ENCODE measurements at places on chromosomes 4 and X. TPM values are rescaled to one million over a fixed set of nuclear protein-coding genes. Genes with fewer than 3 reads are reported as not detected.
A peak's percentile ranks its signal among the peaks of the same experiment; 100 is the strongest.

- no peak for DNase-seq
Observed at GRCh38 chr4:648579-649292, 23.4 kb downstream of the PDE6B start.

- no peak for DNase-seq
Observed at GRCh38 chr4:85736571-85736970, 261.6 kb downstream of the ARHGAP24 start.

DNA sequence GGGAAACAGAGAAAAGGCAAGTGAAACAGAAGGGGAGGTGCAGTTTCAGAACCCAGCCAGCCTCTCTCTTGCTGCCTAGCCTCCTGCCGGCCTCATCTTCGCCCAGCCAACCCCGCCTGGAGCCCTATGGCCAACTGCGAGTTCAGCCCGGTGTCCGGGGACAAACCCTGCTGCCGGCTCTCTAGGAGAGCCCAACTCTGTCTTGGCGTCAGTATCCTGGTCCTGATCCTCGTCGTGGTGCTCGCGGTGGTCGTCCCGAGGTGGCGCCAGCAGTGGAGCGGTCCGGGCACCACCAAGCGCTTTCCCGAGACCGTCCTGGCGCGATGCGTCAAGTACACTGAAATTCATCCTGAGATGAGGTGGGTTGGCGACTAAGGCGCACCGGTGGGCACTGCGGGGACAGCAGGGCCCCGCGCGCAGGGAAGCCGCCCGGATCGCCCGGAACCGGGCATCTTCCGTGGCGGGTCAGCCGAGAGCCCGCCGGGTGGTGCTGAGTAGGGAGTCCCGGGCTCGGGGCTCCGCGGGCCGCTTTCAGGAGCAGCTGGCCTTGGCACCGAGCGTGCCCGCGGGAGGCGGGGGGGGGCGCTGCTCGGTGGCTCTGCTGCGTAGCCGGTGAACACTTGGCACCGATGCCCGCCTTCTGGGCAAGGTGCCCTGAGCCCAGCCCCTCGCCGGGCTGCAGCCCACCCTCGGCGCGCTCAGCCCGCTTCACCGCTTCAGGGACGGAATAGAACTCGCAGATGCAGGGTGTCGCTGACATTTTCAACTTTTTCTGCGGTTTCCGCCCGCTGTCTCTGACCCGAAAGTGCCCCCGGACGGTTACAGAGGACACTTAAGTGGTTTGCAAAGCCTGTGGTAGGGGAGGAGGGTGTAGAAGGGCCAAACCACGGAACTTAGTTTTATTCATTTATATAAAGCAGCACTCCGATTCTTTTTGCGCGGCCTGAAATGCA, at the start of gene CD38:
Gene CD38 (plus strand): TSS at position 40 of the 953 bp plus-strand sequence. CDS start 87 bp downstream, at position 127.
- peak; percentile 35 for DNase-seq

GRCh38 chr4:117137145-117137544, 51.8 kb upstream of the TRAM1L1 start:
- no peak for DNase-seq

DNA sequence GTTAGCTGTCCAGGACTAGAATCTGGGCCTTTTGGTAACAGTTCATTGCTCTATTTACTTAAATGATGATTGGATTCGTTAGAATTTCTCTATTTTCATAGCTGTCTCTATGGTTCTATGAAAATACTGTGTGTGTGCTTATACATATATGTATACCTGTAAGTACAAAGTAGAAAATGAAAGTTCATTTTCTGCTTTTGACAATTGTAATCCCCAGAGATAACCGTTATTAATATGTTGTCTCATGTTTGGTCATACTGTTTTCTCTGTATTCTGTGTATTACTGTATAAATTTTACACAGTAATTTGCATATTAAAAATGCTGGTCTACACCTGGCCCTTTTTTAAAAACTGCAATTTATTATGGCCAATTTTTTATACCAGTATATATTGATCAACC, 55.4 kb downstream of the CLCN3 start:
- DNase-seq = no peak

DNA sequence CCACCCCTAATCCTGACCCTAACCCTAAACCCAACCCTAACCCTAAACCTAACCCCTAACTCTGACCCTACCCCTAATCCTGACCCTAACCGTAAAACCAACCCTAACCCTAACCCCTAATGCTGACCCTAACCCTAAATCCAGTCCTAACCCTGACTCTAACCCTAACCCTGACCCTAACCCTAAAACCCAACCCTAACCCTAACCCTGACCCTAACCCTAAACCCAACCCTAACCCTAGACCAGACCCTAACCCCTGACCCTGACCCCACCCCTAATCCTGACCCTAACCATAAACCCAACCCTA, 708 bp upstream of the PCGF3 start:
- no peak for DNase-seq

- peak; percentile 35 for DNase-seq
Observed at GRCh38 chr4:137543198-137543597, 10.9 kb upstream of the PCDH18 start.

- no peak for DNase-seq
Observed at GRCh38 chr4:19969492-19969891, 282.2 kb upstream of the SLIT2 start.

GRCh38 chrX:41337140-41337539, 3.2 kb downstream of the DDX3X start:
- DNase-seq = no peak

GRCh38 chrX:13023567-13023966, 20.9 kb downstream of the FAM9C start:
- DNase-seq = no peak

The RPL34 gene
- 1,253 TPM for total RNA-seq

DNA sequence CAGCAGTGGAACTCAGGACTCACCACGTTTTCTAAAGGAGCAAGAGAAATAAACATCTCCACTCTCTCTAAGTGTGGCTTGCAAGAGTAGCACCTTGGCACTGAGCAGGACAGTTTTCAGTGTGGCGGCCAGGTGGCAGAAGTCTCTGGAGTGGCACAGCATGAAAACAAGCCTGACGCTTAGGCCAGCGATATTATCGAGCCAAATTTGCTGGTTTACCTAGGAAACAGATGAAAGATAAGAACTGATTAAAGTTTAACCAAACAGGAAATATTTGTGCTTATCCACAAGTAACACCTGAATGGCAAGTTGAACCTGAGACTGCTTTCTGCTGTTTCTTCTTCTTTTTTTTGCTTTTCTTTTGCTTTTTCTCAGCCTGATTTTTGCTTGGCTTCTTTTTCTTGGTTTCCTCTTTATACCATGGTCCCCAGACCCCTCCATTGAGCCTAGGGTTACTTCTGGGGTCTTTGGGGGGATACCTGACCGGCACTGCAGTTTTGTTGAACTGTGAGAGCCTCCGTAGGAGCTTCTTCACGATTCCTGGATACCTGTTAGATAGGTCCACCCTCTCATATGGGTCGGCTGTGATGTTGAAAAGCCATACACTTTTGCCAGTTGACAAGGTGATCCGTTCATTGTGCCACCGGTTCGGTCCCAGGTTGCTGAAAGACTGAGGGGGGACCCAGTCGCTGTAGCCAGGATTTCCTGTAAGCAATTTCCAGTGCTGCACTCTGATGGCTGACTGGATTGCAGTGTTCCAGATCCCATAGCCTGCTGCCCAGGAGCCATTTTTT, 77.3 kb downstream of the ARSJ start:
- no peak for DNase-seq

- DNase-seq = no peak
Observed at GRCh38 chrX:72117636-72118210, 14.0 kb downstream of the RTL5 start.

GRCh38 chrX:9847071-9847470, 60.8 kb downstream of the SHROOM2 start:
- no peak for DNase-seq

DNA sequence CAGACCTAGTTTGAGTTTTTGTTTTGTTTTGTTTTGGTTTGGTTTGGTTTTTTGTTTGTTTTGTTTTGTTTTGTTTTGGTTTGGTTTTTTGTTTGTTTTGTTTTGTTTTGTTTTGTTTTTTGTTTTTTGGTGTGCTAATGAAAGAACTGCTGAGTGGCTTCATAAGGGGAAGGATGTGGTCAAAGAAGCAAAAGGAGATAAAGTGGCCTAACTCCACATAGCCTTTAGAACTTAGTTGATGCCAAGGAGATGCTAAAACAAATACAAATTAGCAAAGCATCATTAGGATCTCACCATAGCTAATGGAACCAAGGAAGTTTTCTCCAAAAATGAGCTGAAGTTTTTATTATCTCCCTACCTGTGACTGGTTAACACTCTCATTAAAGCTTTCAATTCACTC, 44.6 kb upstream of the TMEM164 start:
- no peak for DNase-seq

- DNase-seq = no peak
Observed at GRCh38 chr4:39840027-39840426, 137.7 kb downstream of the PDS5A start.

DNA sequence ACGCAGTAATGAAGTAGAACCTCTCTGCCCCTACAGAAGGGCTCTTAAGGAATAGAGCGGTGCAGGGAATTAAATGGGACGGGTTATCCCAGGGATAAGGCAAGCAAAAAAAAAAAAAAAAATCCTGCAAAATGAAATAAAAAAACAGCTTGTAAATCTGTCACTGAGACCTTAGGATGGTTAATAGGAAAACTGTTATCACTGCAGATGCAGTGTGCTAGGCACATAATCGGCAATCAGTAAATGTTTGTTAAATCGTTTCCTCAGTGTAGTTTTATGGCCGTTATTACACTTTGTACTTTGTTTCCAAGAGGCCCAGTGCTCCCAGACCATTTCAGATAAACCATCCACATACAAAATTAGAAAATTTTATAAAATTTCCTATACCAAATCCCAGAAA, 1.0 kb downstream of the HNRNPH2 start:
- DNase-seq = no peak

- no peak for DNase-seq
Observed at GRCh38 chrX:13380211-13380610, 60.4 kb upstream of the ATXN3L start.

DNA sequence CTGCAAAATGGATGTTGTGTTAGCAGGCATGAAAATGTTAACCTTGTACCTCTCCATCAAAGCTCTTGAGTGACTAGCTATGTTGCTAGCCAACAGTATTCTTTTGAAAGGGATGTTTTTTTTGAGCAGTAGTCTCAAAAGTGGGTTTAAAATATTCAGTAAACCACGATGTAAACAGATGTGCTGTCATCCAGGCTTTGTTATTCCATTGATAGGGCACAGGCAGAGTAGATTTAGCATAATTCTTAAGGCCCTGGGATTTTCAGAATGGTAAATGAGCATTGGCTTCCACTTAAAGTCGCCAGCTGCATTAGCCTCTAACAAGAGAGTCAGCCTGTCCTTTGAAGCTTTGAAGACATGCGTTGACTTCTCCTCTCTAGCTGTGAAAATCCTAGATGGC, 18.4 kb downstream of the FGF2 start:
- DNase-seq = no peak

GRCh38 chr4:67701517-67701850, 529 bp upstream of the UBA6 start:
- no peak for DNase-seq

- DNase-seq = peak; percentile 9
Observed at GRCh38 chrX:27918799-27919198, 62.5 kb downstream of the DCAF8L1 start.

DNA sequence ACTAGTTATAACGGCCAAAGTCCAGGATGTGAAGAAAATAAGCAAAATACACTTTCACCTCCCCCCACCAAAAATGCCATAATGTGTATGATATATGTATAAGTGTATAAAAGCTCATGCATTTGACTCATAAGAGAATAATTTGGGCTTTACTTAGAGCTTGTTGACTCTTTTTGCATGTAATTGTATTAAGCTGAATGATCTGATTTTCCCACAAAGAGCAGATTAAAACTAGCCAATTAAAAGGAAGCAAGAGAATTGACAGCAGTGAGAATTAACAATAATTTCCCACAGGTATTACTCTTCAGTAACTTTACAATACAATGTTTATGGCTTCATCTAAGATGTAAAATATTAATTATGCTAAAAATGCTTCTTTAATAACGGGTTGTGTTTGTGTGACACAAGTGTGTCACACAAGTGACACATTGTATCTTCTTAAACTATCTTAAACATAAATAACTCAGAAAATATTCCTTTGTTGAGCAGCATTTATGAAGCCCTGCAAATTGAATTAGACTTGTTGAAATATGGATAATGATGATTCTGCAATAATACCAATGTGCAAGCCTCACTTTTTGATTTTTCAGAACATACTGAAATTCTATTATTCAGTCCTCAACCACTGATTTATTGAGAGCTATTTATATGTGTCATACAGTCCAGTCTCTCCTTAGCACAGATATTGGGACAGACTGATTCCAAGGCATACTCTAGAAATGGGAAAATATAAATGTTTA, 134.5 kb downstream of the SLIT2 start:
- no peak for DNase-seq

The ZNF275 gene
- 9.8 TPM for total RNA-seq

The MAGEA9B gene
- 0.35 TPM for total RNA-seq

GRCh38 chr4:141486375-141486997, 149.9 kb upstream of the IL15 start:
- no peak for DNase-seq

DNA sequence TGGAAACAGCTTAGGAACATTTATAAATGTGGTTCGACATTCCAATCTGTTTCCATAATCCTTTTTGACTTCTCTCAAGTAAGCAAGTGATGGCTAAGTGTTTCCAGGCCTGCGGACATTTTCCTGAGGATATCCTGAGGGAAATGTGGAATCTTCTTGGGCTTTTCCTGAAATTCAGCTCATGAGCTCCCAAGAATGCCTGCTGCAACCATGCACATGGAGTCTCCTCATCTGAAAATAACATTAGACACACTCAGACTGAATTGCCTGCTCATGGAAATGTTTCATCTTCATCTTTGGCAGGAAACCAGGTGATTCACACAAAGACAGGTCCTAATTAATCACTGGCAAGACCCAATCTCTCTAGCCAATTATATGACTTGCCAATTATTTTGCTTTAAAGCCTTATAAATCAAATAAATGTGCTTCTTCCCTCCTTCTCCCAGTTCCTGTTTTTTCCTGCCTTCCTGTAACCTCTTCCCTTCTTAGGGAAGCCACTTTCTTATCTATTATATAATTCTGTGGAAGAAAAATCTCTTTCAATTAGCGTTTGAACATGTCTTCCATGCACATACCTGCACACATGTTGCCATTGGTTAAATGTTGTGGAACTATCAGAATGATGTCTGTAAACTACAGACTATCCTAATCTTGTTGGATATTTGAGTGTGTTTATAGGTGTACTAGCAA, 104.6 kb upstream of the MXRA5 start:
- no peak for DNase-seq

DNA sequence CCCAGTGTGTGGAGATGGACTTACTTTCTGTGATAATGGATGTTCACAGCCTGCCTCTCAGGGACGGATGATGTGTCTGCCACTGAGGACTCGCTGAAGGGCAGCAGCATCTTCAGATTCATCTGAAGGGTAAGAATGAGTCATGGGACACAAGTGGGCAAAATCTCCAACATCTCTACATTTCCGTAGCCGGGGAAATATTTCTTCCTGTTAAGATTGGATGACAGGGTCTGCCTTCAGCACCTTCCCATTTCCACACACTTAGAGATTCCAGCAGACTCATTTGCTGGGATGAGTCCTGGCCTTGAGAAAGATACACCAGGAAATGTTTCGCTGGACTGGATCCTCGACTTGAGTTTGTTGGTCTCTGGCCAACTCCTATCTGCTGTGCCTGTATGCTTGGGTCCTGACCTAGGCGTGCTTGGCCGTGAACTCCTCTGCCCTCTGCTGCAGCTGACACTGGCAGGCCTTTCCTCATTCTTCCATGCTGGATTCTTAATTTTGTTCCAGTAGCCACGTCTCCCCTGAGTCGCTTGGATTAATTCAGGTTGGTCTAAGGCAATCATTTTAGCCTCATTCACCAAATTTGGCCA, 46.5 kb upstream of the SOD3 start:
- no peak for DNase-seq
